MV-4-11 (cell line): ENCODE measurements at places on chromosomes 16 and 17.

DNA sequence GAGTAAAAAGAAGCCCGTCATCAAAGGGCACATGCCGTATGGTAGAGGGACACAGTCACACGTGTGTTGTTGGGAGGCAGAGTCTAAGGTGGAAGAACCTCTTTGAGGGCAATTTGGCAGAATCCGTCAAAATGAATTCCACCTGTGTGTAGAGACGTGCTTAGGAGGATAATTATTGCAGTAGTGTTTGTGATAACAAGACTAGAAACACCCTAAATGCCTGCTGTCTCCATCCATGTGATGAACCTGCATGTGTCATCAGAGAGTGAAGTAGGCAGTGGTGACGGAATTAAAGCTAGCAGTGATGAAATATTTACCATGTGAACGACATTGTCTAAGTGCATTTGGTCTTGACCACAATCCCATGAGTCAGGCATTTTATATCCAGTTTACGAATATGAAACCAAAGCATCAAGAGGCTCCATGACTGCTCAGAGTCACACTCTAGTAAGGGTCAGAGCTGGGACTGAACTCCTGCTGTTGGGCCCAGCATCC is 61.3 kb upstream of the ADORA2B start:
- DNase-seq: peak; percentile 95

DNA sequence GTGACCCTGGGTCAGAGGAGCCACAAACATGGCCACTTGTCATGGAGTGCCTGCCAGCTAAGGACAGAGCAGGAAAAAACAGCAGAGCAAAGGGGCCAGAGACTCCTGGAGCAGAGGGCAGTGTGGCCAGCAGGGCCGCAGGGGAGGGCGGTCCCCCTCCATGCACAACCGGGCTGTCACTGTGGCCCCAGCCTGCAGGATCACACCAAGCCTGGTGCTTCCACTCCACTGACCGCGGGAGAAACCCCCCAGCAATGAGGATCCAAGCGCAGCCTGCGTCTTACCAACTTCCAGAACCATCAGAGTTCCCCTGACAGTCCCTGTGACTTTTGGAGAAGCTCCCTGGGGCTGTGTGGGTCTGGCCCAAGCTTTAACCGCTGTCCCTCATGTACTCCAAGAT is 62.0 kb downstream of the PRMT7 start:
- DNase-seq: no peak

DNA sequence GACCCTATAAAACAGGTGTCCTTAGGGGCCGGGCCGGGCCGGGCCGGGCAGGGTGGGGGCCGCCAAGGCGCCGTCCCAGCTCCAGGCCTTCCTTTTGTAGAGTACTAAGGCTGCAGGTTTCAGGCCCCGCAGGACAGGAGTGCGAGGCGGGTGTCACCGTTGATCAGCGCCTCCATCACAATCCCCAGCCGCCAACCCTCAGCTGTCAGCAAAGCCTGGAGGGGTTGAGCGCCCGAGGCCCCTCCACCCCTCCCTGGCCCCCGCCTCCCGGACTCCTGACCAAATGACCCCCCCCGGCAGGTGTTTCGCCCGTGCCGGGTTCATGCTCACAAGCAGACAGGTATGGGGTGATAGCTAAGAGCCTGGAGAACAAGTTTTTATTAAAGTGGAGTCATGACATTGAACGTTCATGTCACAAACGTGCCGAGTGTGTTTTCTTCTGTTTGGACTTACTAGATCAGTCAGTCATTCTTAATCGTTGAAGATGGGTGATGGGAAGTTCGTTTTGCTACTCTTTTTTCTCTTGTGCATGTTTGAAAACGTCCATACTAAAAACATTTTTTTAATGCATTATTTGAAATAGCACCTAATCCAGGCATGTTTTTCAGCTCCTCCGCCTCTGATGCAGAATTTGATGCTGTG is 534 bp downstream of the ARL2BP start:
- DNase-seq: no peak

DNA sequence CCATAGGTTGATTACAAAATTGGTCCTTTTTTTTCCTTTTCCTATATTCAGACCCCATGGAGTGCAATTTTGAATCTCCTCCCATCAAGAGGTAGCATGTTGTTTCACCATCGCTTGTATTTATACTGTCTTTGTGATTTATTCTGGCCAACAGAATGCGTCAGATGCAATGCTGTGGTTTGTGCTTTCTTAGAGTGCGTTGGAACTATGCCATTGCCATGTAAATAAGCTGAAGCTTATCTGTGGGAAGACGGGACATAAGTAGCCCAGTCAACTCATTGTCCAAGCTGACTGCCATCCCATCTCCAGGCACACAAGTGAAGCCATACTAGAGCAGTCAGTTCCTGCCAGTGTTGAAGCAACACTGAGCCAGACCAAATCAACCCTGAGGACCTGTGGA is 1339.3 kb upstream of the GOT2 start:
- no peak for DNase-seq
